ENCODE measurements at places on chromosomes 2 and 18.
A peak's percentile ranks its signal among the peaks of the same experiment; 100 is the strongest.

DNA sequence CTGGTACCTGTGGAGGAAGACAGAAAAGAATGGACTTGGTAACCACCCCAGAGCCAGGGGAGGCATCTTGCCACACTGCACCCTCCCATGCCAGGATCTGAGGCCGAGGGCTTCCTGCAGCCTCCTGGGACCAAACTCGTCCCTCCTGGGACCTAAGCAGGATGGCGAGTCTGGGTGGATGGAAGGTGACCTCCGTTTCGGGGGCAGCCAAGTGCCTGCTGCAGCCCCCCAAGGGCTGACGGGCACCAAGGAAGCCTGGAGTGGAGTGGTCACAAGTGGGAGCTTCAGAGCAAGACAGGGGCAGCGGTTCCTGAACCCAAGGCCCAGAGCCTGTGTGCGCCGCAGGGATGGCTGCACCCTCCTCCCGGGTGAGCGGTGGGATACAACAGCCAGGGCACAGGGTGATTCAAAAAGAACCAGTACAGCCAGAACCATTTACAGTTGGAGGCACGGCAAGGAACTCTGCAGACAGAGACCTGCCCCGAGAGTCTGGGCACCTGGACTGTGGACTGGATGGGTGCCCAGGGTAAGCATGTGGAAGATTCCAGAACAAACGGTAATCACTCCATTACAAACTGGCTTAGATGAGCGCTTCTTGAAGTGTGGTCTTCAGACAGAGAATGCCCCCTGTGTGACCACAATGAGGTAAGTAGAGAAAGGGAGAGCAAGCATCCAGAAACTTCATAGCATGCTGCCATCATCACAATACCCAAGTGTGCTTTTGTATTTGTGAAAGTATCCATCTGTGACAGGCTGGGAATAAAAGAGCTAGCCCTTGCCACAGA lies 12.1 kb downstream of the HS1BP3 start:
- no peak for DNase-seq

DNA sequence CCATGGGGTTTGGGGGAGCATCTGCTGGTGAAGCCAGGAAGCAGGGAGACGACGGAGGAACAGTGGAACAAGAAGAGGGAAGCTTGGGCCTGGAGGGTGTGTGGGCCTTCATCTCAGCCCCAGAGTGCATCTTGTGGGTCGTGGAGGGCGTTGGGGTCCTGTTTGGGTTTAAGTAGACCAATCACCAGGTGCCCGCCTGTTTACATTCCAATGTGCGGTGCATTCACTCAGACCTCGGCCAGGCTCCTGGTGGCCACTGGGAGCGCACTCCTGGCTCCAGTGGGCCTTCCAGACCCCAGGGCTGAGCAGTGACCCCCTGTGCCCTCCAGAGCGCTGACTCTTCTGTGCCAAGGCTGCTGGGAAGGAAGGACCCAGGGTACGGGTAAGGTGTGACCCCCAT lies 293.7 kb downstream of the NDUFA10 start:
- no peak for DNase-seq

DNA sequence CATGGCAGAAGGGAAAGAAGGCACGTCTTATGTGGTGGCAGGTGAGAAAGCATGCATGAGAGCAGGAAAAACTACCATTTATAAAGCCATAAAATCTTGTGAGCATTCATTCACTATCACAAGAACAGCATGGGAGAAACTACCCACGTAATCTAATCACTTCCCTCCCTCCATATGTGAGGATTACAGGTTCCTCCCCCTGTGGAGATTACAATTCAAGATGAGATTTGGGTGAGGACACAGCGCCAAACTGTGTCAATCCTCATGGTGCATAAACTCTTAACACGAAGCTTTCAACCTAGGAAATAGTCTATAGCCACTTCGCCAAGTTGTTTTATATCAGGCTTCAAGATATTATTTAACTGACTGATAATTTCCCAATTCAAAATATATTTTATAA lies 595.5 kb downstream of the FBXO15 start:
- no peak for DNase-seq

DNA sequence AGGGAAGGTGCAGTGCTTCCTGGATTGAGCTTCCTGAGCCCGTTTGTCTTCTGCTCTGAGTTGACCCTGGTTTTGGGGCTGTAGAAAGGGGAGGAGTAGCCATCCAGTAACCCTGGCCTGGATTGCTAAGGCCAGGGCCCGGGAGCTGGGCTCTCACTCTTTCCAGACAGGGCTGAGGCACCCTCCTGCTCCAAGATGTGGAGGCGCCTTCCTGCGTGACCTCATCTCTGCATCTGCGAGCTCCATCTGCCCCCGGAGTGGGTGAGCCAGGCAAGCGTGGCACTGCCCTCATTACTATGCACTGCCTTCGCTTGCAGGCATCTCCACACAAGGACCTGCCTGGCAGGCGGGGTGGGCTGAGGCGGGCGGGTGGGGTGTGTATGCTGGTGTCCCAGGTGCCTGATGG lies 58.0 kb downstream of the RAB31 start:
- no peak for DNase-seq

- peak; percentile 3 for DNase-seq
Observed at GRCh38 chr2:170088776-170089175, 89.2 kb upstream of the MYO3B start.

- DNase-seq: peak; percentile 66
Observed at GRCh38 chr2:83364264-83364663, 1094.8 kb downstream of the SUCLG1 start.

DNA sequence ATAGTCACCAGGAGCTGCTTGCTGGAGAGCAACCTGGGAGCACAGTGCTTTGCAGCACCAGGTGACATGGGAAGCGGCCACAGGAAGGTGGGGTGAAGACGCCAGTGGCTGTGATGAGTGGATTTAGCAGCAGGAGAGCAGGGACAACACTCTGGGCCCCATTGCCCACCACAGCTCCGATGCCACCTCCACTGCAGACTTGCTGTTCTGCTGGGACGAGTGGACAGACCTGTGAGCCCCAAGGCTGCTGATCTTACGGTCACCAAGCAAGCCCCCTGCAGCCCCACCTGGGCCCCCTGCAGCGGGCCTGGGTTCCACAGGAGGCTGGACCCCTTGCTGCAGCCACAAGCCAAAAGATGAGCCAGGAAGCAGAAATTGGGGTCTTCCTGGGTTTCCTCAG lies 73.7 kb downstream of the CTIF start:
- no peak for DNase-seq

DNA sequence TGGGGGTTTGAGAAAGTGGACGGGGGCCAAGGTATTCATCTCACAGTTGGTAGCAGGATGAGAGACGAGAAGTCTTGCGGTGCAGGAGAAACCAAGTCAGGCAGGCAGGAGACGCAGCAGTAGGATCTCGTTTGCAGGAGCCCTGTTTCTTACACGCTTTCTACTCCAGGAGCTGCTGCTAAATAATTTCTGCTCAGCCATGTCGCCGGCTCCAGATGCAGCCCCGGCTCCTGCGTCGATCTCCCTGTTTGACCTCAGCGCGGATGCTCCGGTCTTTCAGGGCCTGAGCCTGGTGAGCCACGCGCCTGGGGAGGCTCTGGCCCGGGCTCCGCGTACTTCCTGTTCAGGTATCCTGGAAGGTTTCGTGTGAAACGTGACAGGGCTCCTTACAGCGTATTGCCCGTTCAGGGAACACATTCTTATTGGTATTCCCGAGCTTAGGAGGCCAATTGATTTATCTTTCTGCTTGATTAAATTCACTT lies 494 bp downstream of the ANKZF1 start:
- no peak for DNase-seq

DNA sequence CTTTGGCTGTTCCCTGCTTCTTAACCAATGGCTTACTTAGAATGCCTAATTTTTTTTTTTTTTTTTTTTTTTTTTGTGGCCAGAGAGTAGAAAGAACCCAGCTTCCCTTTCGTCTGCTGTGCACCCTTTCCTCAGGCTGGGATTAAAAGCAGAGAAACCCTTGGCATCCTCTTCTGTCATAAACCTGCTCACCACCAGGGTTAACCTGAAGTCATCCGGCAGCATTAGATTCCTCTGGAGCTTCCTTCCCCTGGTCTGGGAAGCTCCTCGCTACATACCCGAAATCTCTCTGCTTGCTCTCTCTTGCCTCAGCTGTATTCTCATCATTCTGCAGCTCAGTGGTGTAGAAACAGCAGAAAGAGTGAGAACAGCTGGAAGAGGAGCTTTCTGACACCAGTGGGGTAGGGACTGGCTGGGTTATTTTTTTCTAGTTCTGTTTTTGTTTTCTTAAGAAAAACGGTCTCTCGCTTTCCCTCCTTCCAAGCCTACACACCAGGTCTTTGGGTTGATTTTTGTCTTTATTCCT lies 339.0 kb upstream of the MEIS1 start:
- no peak for DNase-seq

- DNase-seq: no peak
Observed at GRCh38 chr2:124079045-124079444, 54.0 kb downstream of the CNTNAP5 start.

- DNase-seq: peak; percentile 32
Observed at GRCh38 chr2:168424112-168424951, 31.7 kb upstream of the CERS6 start.

GRCh38 chr2:64613276-64613675 lies 40.4 kb downstream of the SERTAD2 start:
- DNase-seq: no peak

DNA sequence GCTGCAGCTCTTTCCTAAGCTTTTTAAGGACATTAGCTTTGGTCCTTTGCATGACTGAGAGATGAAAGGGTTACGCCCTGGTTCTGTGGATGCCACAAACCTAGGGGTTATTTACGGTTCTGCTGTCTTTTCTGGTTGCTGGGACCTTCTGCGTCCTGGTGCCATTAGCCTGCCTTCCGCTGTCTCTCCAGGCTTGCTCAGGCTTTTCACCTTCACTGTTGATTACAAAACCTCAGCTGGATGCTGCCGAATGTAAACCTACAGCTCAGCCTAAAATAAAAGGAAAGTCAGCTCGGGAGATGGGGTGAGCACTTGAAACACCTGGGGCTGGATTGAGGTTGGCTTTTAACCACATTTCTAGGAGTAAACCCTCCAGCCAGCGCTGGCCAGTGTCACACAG lies 130.9 kb upstream of the ARHGAP28 start:
- no peak for DNase-seq

DNA sequence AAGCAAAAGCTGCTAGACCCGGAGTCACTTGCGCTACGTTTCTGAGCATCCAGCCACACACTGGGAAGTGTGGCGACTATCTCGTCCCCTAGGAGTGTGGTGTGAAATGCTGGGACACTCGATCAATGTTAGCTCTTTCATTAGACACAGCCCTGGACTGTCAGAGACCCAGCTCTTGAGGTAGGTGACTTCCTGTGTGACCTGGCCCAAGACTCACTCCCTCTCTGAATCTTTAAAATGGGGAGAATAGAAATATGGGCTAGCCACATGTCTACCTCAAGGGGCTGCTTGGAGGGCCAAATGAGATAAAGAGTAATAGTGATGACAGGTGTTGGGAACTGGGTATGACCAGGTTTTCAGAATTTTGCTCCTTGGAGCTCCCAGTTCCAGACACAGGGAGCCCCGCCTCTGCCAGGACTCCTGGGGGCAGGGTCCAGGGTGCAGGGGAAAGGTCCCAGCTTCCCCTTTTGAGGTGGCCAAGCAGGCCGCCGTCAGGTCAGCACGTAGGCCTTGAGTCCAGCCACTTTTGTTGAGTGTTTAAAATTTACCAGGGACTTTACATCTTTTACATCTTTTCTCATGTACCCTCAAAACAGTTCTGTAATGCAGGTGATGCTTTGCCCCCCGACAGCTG lies 36.0 kb downstream of the CTIF start:
- no peak for DNase-seq

DNA sequence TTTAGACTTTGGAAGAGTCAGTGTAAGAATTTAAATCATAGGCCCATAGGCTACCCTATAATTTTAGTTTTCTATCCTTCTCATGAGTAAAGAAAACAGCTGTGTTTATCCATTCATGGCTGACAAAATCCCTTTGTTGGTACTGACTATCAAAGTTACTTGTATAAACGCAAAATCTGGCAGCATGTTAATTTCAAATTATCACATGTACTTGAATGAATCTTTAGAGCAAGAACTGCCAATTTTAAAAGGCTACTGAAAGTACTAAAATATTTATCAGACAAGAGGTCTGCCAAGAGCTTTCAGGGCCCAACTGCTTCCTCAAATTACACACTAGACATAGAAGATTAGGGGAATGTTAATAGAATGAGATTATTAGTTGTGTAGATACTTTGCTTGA lies 66.6 kb downstream of the MYL12B start:
- DNase-seq: no peak

DNA sequence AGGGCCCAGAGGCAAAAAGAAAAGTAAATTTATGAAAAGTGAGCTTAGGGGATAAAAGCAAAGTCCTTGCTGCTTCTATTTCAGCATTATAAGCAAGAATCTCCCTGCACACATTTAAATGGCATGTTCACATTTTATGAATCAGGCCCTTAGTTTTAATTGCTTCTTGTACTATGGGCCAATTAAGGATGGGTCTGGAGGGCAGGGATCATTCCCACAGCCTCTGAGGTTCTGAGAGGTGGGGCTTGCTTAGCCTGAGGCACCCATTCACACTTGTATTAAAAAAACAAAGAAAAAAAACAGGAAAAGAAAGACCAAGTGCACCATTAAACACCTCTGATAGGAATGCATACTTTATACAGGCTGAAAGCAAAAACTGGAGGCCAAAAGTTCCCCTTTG lies 565.1 kb downstream of the BCL11A start:
- DNase-seq: no peak

DNA sequence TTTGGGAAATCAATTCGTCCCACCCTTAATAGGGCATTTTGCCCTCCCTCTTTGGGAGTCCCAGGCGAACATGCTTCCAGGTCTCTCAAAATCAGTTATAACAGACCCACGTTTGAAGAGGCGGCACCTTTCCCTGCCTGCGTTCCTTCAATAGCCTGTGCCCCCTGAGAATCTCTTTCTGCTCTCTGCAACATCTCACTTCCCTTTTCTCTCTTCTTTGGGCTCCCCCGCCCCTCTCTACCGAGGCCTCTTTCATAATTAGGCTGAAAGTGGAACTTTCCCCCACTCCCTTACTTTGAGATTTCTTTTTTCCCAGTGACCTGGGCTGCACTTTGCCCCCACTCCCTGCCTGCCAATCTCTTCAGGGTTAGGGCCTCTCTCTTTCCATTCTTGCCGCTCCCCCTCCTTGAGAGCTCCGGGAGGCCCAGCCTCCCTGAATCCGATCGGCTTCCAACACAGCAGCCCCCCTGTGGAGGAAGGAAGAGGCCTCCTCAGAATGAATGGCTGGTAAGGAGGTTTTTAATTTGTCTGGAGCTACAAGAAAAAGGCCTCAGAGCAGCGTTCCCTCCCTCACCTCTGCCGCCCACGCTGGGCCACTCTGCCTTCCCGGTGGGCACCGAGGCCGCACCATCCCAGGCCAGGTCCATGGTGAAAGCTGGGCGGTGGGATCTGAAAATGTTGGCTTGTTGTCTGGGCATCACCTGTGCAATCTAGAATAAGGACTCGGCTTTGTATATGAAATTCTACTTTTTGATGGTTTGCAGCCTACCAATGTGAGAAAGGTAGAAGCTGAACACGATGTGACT lies 162.6 kb upstream of the SIX3 start:
- no peak for DNase-seq

- no peak for DNase-seq
Observed at GRCh38 chr18:63747006-63747405, 28.2 kb upstream of the SERPINB7 start.
